GM23248 (cell line): ENCODE measurements at places on chromosomes 5 and 9. TPM values are rescaled to one million over a fixed set of nuclear protein-coding genes. Genes with fewer than 3 reads are reported as not detected.

Gene SHOC1
- not detected in 2 replicates for total RNA-seq

Gene BSPRY
- not detected in 2 replicates for total RNA-seq

Gene ERCC8
- 15.5 and 26.8 TPM in 2 replicates for total RNA-seq

Gene RMRP
- 14,230 and 20,944 TPM in 2 replicates for total RNA-seq

Gene KIF4B
- not detected in 2 replicates for total RNA-seq

Gene TXNDC8
- total RNA-seq, result not detected in 2 replicates

Gene MEGF10
- not detected in 2 replicates for total RNA-seq

Gene PCDHGB3
- total RNA-seq, result 2.8 and 4.0 TPM in 2 replicates

Gene SLC23A1
- total RNA-seq, result not detected in 2 replicates

Gene SPATA31E1
- total RNA-seq, result not detected in 2 replicates

Gene RACK1
- total RNA-seq, result 2,598 and 3,224 TPM in 2 replicates

Gene SRA1
- 41.6 and 46.2 TPM in 2 replicates for total RNA-seq

Gene OR1L8
- 0.22 TPM in 1 of 2 replicates, not detected in the other for total RNA-seq

Gene ADRB2
- total RNA-seq, result 0.65 TPM in 1 of 2 replicates, not detected in the other

Gene SLC34A3
- total RNA-seq, result not detected in 2 replicates

Gene TAF11L7
- total RNA-seq, result not detected in 2 replicates

Gene SLC25A2
- total RNA-seq, result not detected in 2 replicates

Gene BTF3
- total RNA-seq, result 162 and 249 TPM in 2 replicates

Gene GSN
- 387 and 393 TPM in 2 replicates for total RNA-seq

Gene DNAH5
- total RNA-seq, result 0.13 and 1.4 TPM in 2 replicates

Gene PCDHA10
- 0.11 and 0.13 TPM in 2 replicates for total RNA-seq

Gene SLC36A3
- not detected in 2 replicates for total RNA-seq

Gene SLCO6A1
- total RNA-seq, result not detected in 2 replicates

Gene ITGA2
- 21.5 and 24.3 TPM in 2 replicates for total RNA-seq

Gene TSSK1B
- total RNA-seq, result not detected in 2 replicates

Gene PCDHGA2
- 6.3 and 7.3 TPM in 2 replicates for total RNA-seq
